ENCODE measurements at places on chromosomes 16 and 17.

DNA sequence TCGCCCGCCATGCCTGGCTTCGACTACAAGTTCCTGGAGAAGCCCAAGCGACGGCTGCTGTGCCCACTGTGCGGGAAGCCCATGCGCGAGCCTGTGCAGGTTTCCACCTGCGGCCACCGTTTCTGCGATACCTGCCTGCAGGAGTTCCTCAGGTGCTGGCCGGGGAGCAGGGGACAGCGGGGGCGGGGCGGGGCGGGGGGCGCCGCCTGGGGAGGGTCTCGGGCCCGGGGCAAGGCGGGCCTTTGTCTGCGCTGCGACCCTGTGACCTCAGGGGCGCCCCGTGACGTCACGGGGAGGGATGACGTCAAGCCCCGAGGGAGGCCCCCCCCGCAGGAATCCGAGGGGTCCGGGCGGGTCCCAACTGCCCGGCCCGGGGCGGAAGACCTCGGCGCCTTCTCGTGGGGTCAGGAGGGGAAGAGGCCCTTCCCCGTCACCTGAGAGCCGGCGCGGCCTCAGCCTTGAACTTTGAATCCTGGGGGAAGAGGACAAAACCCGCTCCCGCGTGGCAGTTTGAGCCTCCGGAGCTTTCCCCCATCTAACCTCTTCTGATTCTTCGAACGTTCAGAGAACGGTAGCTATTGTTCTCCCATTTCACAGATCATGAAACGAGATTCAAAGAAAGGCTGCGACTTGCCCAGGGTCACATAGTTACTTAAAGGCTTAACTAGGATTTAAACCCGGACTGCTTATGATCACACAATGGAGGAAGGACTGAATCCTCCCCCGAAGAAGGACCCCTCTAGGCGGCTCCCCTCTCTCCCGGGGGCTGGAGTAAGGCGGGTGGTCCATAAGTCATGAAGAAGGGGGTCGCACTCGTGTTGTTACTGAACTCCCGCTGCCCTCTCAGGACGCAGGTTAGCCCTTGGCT, 527 bp downstream of the TRAF4 start:
- DNase-seq: no peak

DNA sequence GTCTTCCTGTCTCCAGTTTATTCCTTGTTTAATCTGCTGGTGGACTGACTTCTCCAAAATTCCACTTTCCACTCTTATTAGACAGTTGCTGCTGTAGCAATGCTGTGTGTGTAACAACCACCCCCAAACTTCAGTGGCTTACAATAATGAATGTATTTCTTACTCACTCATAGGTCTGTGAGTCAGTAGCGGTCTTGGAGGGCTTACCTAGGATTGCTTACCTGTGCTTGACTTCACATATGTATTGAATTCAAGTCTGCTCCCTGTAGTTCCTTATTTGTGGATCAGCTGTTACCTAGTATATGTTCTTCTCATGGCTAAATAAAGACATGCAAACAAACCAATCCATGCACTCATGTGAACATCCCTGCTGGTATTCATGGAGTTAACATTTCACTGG, 224.6 kb downstream of the MAP2K6 start:
- DNase-seq: no peak

DNA sequence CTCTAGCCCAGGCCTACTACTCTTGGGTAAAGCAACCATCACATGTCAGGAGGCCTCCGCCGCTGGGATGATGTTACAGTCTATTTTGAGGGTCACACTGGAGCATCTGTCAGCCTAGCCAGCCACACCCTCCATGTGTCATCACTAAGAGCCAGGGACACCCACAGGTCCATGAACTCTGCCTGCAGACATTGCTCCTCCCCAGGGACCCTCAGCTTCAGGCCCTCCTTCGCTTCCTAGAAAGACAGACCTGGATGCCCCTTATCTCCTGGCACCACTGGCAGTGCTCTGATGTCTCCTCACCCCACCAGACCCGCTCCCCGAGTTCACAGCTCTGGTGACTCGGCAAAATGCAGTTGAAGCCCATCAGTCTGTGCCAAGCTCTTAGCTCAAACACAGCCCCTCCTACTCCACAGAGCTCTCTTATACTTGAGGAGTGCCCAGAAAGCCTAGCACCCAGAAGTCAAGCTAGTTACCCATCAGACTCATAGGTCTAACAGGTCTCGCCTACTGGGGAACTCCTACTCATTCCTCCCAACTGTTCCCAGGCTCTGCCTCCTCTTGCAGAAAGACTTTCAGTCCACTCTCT, 5.9 kb downstream of the RANBP10 start:
- DNase-seq: no peak

DNA sequence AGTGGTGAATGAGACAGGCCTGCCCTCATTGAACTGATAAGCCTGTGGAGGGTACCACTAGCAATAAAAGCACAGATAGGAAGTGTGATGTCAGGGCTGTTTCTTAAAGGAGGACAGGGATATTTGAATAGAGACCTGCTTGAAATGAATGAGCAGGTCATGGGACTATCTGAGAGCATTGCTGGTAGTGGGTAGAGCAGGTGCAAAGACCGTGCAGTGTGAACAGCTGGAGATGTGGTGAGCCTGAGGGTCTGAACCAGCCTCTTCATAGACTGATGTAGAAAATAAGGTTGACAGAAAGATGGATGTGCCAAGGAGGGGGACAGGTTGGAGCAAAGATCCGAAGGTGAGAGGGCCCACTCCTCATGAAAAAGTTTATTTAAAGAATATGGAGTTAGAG, 2.4 kb downstream of the NUP93 start:
- no peak for DNase-seq

GRCh38 chr16:82744958-82745357, 118.2 kb downstream of the CDH13 start:
- DNase-seq: no peak

GRCh38 chr16:85554114-85554888, 58.8 kb upstream of the GSE1 start:
- DNase-seq: peak; percentile 80

DNA sequence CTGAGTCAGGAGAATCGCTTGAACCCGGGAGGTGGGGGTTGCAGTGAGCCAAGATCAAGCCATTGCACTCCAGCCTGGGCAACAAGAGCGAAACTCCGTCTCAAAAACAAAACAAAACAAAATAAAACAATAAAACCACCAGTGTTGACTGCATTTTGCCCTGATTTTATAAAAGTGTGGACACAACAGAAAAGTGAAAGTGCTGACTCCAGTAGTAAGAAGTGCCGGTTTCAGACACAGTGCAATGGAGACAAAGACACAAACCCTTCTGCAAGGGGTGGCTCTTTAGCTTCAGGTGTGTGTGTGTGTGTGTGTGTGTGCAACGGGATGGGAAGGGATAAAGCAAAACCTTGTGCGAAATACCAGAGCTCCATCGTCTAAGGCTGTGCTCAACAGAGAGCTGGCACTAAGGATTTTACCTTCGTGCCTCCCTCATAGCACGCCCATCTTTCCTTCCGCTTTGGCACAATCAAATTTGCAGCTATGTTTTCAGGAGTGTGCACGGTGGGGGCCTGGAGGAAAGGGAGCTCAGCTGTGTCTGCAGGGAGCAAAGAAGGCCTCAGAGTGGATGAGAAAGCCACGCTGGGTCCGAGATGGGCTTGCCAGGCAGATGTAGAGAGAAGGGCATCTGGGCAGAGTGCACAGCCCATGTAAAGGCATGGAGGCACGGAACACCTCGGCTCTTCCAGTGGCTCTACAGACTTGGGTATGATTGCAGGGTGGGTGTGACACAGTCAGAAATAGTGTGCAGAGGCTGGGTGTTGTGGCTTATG, 15.5 kb downstream of the MXRA7 start:
- DNase-seq: no peak

- no peak for DNase-seq
Measured at GRCh38 chr17:62902531-62903220, 63.4 kb upstream of the TANC2 start.
